ENCODE measurements at places on chromosomes 5 and 9.

DNA sequence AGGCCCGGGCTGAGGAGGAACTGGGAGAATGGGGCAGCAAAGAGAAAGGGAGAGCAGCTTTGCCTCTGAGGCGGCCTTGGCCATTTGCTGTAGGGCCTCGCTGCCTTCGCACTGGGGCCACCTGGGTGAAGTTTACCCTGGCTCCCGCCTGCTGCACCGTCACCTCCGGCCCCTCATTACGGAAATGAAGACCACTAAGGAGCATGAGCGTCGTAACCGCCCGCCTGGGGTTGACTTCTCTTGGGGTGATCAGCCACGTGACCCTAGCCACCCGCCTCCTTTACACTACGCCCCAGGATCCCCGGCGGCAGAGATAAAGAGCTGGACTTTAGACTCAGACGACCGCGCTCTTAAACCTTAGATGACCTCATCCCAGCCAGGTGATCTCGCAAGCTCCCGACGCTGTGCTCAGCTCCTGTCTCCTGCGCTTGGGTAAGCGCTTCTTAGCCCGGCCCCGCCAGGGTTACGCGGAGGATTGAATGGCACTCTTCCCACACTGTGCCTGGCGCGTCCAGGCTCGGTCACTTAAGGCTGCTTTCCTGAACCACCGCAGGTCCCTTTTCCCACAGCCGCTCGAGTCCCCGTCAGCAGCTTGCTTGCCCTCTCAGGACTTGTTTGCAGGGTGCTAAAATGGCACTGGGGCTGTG is 107.9 kb upstream of the LARP1 start:
- DNase-seq: no peak

- no peak for DNase-seq
Measured at GRCh38 chr5:150525163-150525562, 17.2 kb downstream of the NDST1 start.

GRCh38 chr9:101442318-101442717 is 6.7 kb upstream of the ALDOB start:
- DNase-seq: no peak

- no peak for DNase-seq
Measured at GRCh38 chr9:8351436-8351835, 551.9 kb upstream of the DMAC1 start.

- DNase-seq: no peak
Measured at GRCh38 chr5:180180421-180180820, 28.6 kb downstream of the RASGEF1C start.

- no peak for DNase-seq
Measured at GRCh38 chr9:133532937-133533668, 1.4 kb upstream of the ADAMTSL2 start.

GRCh38 chr5:15683332-15683731 is 183.4 kb downstream of the FBXL7 start:
- peak; percentile 35 for DNase-seq

DNA sequence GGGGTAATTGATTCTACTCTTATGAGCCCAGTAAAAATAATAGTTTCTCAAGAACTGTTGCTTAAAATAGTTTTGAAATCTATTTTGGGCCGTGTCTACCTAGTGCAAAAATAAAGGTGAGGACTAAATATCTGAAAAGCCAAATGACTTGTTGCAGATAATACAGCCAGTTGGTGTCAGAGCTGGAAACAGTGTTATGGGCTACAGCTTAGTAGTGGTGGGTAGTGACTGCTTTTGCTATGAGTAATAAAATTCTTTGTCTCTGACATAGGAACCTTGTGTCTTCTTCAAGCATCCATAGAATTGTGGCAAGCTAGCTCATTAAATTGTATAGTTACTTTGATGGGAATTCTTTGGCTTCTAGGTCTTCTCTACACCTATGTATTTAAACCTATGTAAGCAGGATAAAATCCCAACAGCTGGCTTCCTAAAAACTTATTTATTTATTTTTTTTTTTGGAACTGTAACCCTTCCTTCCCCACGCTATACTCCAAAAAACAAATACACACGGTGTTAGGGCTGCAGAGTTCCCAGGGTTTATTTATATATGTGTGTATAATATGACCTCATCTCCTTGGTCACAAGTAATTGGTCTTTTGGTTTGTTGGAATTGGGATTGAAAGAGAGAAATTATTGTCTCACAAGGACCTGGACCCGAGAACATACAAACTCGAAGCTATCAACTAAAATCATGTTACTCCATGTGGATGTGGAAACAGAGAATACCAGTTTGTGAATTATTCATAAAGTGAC is 138.0 kb downstream of the NUDT12 start:
- DNase-seq: no peak

DNA sequence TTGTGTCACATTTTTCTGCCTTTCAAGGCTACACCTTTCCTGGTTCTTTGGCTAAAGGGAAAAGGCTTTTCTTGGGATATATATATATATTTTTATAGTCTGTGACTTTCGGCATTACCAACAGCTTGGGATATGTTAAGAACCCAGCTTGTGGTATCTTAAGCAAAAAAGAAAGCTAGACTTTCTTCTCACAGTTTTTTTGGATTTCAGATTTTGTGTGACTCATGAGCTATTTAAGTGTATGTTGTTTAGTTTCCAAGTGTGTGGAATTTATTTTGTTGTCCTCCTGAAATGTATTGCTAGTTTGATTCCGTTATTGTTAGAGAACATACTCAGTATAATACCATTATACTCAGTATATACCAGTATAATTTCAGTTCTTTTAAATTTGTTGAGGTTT is 64.8 kb downstream of the ERCC6L2 start:
- DNase-seq: no peak

DNA sequence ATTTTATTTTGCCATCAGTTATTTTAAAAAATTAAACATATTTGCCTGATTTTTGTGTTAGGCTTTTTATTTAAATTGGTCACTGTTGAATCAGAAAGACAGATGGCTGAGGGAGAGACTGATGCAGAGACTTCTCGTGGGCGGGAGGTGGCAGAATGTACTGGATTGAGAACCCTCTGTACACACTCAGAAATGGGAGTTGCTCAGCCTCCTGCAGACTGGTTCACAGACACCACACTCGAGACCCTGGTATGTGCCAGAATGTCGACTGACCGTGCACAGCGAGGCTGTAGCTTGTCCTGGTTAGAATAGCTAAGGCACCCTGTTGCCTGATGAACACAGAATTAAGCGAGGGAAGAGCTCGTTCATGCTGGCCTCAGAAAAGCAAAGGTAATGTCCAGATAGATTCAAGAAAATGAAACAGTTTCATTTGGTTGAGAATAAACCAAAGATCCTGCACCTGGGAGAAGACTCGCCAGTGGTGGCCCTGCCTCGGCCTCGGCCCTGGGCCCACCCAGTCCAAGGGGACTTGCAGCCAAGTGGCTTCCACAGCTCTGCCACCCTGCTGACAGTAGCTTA is 71.3 kb upstream of the OTULINL start:
- DNase-seq: no peak

- DNase-seq: no peak
Measured at GRCh38 chr9:91954841-91955471, 4.9 kb upstream of the ROR2 start.

DNA sequence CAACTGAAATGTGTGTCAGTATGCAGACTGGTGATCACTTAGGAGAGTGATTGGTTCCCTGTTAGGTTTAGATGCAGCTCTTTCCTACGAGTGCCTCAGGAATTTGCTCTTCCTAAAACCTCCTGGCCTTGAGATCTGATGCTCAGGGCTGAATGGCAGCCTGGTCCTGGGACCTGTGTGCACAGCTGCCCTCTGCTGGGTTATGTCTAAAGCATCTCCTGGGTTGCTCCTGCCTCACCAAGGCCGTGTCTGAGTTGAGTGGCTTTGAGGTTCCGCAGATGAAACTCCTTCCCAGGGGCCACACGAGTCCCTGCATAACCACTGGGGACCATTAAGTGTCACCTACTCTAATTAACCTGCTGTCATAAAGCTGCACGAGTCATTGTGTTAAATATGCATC is 59.5 kb downstream of the MVB12B start:
- no peak for DNase-seq

DNA sequence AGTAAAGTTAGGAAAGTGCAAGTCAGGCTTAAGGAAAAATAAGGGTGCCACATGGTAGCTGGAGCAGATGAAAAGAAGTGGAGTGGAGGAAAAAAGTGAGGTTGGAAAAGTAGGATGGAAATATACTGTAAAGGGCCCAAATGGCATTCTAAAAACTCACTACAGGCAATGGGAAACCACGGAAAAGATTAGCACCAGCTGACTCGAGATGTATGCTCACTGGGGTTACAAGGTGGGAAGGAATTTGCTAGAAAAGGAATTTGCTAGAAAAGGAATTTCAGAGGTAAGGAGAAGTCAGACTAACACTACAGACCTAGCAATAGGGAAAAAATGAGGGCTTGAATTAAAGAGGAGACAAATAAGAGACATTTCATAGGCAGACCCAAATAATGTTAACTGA is 3.6 kb downstream of the PSMD5 start:
- DNase-seq: no peak

- no peak for DNase-seq
Measured at GRCh38 chr5:175383350-175383749, 60.6 kb downstream of the DRD1 start.

GRCh38 chr5:96609369-96609768 is 52.8 kb upstream of the CAST start:
- no peak for DNase-seq

DNA sequence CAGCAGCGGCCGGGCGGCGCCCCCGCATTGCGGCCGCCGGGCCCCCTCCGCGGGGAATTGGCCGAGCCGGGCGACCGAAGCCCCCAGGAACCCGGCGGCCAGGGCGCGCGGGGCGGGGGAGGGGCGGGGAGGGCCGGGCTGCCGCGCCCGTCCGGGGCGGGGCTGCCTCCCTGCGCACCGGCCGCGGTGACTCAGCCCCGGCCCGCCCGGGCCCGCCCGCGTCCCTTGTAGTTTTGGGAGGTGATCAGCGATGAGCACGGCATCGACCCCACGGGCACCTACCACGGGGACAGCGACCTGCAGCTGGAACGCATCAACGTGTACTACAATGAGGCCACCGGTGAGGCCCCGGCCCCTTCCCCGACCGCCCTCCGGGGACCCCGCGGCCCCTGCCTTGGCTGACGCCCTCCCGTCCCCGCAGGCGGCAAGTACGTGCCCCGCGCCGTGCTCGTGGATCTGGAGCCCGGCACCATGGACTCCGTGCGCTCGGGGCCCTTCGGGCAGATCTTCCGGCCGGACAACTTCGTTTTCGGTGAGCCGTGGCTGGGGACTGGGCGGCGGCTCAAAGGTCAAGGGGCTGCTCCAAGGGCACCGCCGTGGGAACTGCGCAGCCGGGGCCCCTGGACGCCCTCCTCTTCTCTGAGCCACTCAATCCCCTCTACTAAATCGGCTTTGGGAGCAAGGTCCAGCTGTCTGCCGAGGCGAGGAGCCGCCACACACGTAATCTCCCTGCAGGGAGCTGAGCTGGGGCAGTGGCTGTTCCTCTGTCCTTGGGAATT is 592 bp downstream of the TUBB4B start:
- no peak for DNase-seq

- DNase-seq: no peak
Measured at GRCh38 chr9:110526426-110526825, 53.1 kb downstream of the SVEP1 start.

DNA sequence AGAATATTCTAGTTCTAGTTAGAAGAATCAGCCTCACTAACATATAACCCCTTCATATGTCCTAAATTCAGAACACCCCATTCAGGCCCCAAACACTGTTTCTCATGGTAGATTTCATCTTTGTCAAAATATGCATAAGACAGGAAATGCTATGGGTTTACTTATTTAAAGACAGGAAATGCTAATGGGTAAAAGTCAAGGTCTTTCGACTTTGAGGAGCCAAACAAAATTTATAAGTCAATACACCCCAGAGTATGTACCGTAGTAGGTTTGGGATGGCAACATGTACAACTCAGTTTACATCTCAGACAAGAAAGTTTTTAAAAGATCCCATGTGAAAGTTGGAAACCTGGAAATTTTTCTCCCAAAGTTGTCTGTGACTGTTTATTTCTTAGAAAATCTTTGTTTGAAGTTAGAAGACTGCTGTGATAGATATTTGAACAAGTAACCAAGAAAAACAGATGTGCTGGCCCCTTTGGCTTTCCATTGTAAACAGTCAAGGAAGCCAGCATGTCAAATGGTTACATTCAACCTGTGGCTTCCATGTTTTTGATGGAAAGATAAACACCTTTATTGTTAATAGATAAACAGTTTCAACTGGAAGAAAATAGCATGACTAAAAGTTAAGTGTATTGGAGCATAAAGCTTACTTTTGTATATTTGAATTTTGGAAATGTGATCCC is 102.2 kb downstream of the INIP start:
- DNase-seq: no peak

DNA sequence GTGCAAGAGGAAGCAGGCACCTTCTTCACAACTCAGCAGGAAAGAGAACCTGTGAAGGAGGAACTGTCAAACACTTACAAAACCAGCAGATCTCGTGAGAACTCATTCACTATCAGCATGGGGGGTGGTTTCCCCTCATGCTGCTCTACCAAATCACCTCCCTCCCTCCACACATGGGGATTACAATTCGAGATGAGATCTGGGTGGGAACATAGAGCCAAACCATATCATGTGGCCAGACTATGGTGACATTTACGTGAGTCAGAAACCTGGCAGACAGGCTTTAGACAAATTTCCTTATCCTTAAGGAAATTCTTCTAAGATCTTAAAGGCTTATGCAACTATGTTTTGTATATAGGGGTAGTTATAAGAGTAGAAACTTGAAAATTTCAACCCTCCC is 8.7 kb upstream of the AOPEP start:
- no peak for DNase-seq

DNA sequence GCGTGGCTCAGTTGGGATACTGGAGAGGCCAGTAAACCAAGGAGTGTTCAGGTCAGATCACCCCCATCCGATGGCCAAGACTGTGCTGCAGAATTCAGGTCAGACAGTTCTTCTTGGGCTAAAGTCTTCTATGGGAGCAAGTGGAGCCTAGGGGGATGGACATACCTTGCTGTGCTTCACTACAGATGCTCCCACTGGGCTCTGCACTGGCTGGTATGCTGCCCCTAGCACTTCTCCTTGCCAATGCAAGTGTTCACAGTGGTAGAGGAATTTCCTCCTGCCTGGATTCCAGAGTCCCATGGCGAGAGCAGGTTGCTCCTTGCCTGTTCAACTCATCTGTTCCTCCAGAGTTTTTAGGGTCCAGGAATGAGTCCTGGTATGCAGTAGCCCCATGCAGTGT is 134.2 kb upstream of the EDIL3 start:
- no peak for DNase-seq

DNA sequence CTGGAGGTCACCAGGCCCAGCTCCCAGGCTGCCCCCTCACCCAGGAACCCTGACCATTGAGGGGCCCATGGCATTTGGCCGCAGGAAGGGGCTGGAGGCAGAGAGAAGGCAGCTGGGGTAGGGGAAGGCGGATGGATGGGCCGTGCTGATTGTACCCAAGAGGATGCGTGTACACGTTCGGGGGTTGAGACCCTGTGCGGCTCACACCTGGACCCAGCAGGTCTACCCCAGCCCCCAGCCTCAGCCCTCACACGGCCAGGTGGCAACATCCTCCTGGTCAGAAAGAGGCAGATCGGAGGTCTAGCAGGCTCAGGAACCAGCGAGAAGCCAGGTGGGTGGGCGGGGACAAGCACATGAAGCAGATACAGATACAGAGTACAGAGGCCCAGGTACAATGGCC is 33.7 kb downstream of the NACC2 start:
- no peak for DNase-seq

- no peak for DNase-seq
Measured at GRCh38 chr5:23289162-23289561, 218.2 kb upstream of the PRDM9 start.

Data from iPS DF 19.7 (cell line).